ENCODE measurements at places on chromosomes 7 and 10. TPM values are rescaled to one million over a fixed set of nuclear protein-coding genes. Genes with fewer than 3 reads are reported as not detected.

The ASB10 gene
- not detected for total RNA-seq

The ADAM12 gene
- total RNA-seq, result 1.3 TPM

The EFCAB10 gene
- total RNA-seq, result not detected

The C10orf95 gene
- 0.36 TPM for total RNA-seq

The LIPM gene
- total RNA-seq, result not detected

The KCNH2 gene
- 0.29 TPM for total RNA-seq

The KCNIP2 gene
- 2.4 TPM for total RNA-seq

The EBLN1 gene
- total RNA-seq, result not detected

The IL2RA gene
- total RNA-seq, result 868 TPM

GRCh38 chr7:94655848-94656657 is at the start of gene SGCE:
Gene SGCE, minus strand, starts transcription at chr7:94656133. Its CDS starts 35 bp downstream, at chr7:94656098.
- peak; percentile 51 for DNase-seq

GRCh38 chr10:51405580-51406351 is 293.6 kb downstream of the CSTF2T start:
- no peak for DNase-seq

GRCh38 chr7:5203183-5203537 is 13.1 kb downstream of the WIPI2 start:
- DNase-seq, result no peak

DNA sequence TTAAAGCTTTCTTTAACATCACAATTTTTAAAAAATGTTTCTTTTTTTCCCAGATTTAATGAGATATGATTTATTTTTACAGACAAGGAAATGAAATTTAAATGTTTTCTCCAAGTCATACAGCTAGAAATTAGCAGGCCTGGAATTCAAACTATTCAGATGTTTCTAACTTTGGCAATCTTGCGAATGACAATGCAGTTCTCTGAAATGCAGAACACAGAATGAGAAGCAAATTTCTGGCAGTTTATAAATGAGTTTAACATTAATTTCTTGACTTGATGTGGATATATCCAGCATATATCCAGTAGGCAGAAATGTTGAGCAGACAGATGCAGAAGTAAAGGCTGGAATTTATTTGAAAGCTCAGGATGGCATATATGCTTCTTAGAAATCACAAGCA is 227.5 kb downstream of the THSD7A start:
- DNase-seq, result no peak

GRCh38 chr7:156473476-156474240 is 166.9 kb upstream of the RNF32 start:
- peak; percentile 51 for DNase-seq

GRCh38 chr10:34918060-34918775 is 103.1 kb upstream of the PARD3 start:
- DNase-seq, result no peak

GRCh38 chr7:88307412-88307811 is 718 bp upstream of the STEAP4 start:
- no peak for DNase-seq

All from activated CD8-positive, alpha-beta T cell treated with anti-CD3 and anti-CD28 coated beads for 36 hours (primary cell).